ENCODE measurements at places on chromosomes 11 and 22.

DNA sequence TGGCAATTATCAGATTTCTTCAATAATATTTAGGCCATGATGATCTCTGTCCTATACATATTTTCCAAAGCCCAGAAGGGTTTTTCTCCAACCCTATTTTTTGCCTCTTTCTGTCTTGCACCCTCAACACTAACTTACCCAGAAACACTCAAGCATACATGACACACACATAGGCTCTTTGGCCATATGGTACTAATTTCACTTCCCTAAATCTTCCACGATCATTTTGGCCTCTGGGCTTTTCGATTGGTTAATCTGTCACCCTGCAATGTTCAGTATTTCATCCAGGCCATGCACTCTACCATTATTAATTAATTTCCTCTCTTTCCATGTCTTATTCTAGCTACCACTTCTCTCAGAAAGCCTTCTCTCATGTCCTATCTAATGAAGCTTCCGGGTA, 59.8 kb downstream of the LUZP2 start:
- DNase-seq: no peak

GRCh38 chr22:42946546-42947198, 68.3 kb downstream of the PACSIN2 start:
- DNase-seq: no peak

- no peak for DNase-seq
Measured at GRCh38 chr11:12845739-12846358, 163.3 kb upstream of the RASSF10 start.

DNA sequence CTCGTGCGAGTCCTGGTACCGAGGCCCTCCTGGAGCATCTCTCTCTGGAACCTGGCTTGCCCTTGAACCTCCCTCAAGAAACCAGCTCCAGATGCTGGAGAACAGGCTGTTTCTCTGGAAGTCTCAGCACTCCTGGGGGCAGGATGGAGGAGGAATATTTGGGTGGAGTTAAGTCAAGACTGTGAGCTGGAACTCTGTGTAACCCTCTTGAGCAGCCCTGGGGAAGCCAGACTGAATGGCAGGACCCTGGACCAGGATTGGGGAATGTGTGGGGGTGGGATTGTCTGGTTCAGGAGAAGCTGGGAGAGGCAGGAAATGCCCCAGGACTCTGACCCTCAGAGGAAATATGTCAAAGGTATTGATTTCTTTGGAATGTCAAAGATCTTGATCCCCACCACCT, 7.7 kb downstream of the CREB3L1 start:
- no peak for DNase-seq

GRCh38 chr11:133676265-133676664, 144.0 kb upstream of the OPCML start:
- no peak for DNase-seq

- no peak for DNase-seq
Measured at GRCh38 chr22:32776397-32776796, 25.1 kb upstream of the TIMP3 start.

DNA sequence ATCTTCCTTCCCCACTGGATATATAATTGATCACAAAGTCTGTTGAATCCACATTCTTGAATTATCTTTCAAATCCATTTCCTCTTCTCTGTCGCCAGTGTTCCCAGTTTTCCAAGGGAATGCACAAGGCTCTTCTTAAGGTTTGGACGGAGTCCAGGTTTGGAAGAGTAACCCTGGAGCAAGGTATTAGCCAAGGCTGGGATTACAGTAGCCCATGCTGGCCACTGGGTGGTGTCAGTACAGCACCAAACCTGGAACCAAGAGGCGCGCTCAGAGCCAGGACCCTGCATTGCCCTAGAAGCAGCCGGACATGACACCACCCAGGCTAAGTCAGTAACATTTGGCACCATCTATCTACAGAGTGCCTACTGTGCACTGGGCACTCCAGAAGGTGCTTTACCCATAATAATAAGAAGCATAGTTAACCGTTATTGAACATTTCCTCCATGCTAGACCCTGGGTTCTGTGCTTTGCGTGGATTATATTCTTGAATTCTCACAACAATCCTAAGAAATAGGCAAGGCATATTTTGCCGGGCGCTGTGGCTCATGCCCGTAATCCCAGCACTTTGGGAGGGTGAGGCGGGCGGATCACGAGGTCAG, 48.0 kb upstream of the CLPB start:
- DNase-seq: peak; percentile 25

DNA sequence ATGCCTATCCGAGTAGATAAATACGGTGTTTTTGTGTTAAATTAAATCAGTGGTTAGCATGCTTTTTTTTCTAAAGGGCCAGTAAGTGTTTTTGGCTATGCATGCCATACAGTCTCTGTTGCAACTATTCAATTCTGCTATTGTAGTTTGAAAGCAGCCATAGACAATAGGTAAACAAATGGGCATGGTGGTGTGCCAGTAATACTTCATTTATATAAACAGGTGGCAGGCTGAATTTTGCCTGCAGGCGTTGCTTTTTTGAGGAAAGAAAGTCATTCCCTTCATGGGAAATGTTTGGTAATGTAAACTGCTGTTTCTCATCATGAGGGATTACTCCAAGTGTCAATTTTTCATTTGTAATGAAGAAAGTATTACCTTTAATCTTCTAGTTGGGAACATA, 106.5 kb downstream of the TMEM135 start:
- DNase-seq: no peak

DNA sequence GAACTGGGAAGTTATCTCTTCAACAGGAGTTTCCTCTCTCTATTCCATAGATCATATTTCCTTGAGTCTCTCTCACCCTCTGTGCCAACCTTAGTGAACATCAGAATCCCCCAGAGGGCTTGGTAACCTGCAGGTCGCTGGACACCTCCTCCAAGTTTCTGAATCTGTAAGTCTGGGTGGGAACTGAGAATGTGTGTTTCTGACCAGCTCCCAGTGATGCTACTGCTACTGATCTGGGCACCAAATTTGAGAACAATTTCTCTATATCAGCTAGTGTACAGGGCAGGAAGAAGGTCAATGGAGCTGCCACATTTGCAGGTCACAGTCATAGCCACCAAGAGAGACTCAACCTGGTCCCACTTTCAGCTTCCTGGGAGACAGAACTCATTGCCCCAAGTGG, 62.9 kb downstream of the RCN1 start:
- no peak for DNase-seq

- DNase-seq: no peak
Measured at GRCh38 chr11:63448646-63449045, 42.3 kb downstream of the PLAAT5 start.

- no peak for DNase-seq
Measured at GRCh38 chr11:130561441-130561881, 113.0 kb downstream of the ADAMTS15 start.

DNA sequence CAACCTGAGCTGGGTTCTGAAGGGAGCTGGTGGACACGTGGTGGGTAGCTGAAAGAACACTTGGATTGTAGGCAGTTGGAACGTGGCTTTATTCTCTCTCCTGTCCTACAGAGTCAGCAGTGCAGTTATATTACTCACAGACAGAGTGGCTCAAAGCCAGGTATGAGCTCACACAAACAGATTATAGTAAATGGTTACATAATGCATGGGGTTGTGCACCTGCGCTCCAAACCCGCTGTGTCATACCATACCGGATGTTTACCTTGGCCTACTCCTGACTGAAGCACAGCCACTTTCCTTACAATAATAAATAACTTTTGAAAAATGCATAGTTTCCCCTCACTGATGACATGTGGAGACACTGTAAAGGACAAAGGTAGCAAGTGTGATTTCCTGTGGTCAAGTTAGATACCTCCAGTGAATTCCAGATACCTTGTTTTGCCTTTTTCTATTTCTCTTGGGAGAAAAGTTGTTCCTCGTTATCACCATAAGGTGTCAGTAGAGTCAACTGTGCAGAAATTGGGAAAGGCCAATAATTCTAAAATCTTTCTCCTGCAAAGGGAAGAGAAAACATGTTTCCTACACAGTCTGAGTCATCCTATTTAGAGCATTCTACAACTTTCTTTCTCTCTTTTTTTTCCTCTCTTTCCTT, 13.5 kb downstream of the MS4A6A start:
- no peak for DNase-seq

- DNase-seq: no peak
Measured at GRCh38 chr11:8839306-8839956, 71.6 kb upstream of the AKIP1 start.

DNA sequence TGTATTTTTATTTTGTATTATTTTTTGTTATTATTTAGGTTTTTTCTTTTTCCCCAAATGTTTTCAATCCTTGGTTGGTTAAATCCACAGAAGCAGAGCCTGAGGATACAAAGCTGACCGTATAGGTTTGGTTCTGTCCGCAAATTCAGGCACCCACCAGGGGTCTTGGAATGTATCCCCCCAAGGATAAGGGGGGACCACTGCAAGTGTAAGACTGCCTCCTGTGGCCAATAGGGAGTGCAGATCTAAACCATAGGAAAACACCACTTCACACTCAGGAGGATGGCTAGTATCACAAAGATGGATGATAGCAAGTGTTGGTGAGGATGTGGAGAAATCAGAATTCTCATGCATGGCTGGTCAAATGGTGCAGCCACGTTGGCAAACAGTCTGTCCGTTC, 20.0 kb downstream of the CPT1A start:
- no peak for DNase-seq

DNA sequence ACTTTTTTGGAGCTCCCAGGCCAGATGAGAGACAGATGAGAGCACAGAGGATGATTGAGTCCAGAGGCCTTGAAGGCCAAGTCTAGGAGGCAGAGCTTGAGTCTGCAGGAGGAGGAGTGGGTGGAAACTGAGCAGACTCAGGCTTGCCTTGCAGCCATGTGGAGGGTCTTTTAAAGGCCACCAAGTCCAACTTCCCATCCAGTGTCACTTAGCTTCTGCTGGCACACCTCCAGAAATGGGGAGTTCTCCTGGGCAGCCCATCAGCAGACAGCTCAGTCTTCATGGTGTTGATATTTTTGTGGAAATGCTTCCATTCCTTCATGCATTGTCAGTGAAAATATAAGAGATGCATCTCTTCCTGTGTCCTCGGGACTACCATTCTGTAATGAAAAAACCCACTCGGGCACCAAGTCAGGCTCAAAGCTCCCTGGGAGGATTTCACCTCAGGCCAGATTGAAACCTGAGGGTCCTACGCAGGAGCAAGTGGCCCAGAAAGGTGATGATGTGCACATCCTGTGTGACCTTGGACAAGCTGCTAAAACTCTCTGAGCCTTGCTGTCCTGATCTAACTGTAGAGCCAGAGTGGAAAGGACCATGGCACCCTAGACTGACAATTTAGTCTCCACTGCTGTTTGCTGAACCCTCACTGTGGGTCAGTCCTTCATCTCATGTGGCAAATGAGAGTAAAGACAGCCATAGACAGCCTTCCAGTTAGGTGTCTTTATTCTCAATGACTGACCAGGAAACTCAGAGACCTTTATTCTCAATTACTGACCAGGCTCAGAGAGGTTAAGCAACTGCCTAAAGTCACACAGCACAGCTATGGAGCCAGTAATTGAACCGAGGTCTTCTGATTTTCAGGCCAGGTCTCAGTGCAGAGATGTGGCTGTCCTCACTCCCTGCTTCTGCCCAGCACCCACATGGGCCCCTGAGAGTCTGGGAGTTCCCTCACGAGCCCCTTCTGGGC, 2.9 kb upstream of the LRRC32 start:
- DNase-seq: no peak

GRCh38 chr11:133240908-133241655, 291.2 kb downstream of the OPCML start:
- DNase-seq: no peak

DNA sequence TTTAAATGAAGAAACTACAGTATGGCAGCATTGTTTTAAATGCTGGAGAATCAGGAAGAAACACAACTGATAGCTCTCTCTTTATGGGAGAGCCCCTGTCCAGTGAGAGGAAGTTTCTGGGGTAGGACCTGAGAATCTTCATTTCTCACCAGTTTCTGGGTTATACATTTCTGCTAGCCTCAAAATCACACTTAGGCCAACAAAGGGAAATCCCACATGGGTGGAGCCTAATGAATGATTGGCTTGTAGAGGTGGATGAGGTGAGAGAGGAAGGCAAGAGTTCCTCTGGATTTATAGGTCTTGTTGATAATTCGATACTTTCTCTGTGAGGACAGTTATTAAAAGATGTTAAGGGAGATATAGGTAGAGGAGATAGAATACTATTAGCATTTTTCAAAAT, 1397.3 kb upstream of the TENM4 start:
- DNase-seq: no peak

DNA sequence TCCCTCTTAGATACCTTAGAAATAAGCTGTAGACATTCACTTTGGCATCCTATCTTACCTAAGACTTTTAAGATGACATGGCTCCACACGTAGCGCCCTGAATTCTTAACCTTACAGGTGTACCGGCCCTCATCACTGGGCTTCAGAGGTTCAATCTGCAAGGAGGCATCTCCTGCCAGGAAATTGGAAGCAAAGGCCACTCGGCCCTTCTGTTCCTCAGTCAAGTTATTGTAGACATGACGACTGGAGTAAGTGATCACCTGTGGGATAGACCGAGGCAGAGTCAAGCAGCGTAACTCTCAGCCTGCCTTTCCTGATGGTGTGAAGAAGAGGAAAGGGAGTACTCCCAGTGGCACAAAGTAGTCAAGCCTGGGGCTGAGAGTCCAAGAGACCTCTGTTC, 22.5 kb upstream of the HSPA8 start:
- DNase-seq: no peak

- no peak for DNase-seq
Measured at GRCh38 chr22:43540529-43540923, 128.7 kb downstream of the MPPED1 start.

- no peak for DNase-seq
Measured at GRCh38 chr11:8035200-8035855, 45.7 kb upstream of the TUB start.

GRCh38 chr11:131190446-131190845, 180.0 kb upstream of the NTM start:
- no peak for DNase-seq

DNA sequence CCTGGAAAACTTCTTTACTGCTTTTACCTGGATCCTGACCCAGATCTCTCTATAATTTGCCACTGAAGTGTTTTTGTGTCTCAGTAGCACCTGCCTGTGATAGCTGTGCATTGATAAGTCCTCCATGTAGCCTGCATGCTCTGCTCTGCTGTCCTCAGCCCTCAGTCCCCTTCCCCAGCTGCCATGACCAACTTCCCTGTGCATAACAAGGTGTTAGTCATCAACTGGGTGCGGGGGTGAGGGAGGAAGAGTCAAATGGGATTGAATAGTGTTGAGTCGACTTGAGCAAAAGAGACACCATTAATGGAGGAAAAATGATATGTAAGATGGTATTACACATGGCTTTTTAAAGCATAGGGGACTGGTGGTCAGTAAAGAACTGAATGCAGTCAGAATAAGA, 92.2 kb upstream of the PLET1 start:
- DNase-seq: no peak

GRCh38 chr22:39534591-39535356, 2.2 kb upstream of the RPS19BP1 start:
- no peak for DNase-seq

DNA sequence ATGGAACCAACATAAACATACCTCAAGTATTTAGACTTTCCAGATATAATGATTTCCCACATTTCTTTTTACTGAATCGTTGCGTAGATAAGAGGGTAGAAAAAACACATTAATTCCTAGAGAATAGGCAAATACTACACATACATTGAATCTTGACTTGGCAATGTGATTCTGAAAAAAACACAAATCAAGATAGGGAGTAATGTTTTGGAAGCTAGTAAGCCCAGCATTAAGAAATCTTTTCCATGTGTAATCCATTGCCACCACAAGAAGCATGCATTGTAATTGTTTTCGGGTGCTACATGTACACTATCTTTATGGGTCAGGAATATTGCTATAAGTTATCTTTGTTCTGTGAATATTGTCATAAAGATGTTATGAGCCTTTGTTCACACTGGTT, 269.8 kb upstream of the PDGFD start:
- no peak for DNase-seq

GRCh38 chr11:113728814-113729213, 22.7 kb upstream of the TMPRSS5 start:
- DNase-seq: no peak
